ENCODE measurements at places on chromosomes 5 and 9.

GRCh38 chr9:136921307-136921706 lies 23.2 kb downstream of the FBXW5 start:
- no peak for DNase-seq

GRCh38 chr5:5103245-5103644 lies 36.9 kb upstream of the ADAMTS16 start:
- DNase-seq, result no peak

DNA sequence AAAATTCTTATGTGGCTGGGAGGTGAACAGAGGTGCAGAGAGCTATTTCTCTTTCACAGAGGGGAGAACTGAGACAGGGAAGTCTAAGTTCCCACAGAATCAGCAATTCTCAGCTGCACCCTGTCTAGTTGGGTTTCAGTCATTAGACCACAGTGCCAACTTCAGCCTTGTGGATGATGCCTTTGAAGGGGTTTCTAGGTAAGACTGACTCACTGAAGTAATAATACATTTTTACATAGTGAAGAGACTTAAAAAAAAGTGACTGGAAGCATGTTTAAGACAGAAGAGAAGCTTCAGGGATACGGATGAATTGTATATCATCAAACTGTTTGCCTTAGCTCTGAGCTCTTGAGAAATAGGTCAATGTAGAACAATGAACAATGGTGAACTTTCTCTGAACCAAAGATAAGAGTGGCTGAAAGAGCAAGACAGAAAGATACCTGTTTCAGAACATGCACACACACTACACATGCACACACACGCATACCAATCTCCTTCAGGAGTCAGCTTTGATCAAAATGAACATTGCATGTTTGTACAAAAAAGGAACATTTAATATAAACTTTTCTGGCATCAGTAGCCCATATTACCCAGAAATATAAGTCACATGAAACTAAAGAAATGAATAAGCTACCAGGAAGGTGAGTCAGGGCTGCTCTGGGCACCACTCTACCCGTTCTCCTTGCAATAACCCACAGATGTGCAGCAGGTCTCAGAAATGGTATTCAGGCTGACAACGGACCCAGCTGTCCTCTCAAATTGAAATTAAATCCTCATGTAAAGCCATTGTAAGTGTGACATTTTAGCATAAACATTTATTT lies 12.6 kb upstream of the FYB1 start:
- no peak for DNase-seq

GRCh38 chr5:163917747-163918146 lies 412.3 kb downstream of the MAT2B start:
- DNase-seq, result no peak

GRCh38 chr9:14705079-14705478 lies 11.8 kb upstream of the ZDHHC21 start:
- no peak for DNase-seq

- DNase-seq, result peak; percentile 17
Measured at GRCh38 chr9:136411378-136411777, 920 bp downstream of the PMPCA start.

DNA sequence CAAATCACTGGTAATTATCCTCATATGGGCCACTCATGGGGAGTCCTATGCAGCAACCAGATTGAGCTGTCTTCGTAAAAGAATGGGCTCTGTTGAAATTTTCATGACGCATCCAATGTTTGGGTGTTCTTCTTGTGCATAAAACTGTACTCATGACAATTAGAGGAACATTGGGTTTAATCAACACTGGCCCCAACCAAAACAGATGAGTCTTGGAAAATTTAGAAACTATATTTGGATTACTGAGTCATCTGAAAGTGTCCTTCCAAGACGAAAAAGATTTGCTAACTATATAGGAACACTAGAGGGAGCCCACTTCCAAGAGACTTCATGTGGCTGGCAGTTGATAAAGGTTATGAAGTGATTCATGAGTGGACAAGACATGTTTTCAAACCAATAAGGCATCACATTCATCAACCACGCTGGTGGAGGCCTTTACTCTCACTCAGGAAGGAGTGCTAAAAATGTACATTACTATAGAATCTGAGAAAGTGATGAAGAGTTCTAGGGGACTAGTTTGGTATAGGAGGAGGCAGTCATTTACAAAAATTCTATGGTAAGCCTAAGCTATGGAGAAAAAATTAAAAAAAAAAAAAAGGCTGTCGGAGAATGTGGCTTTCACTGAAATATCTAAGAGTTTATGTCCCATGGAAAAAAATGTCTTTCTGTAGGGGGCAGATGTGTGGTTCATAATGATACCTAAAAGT lies 313.5 kb downstream of the PRDM9 start:
- no peak for DNase-seq

GRCh38 chr5:93034621-93035590 lies 546.1 kb downstream of the NR2F1-AS1 start:
- DNase-seq, result no peak

GRCh38 chr5:143716881-143717280 lies 95.1 kb upstream of the HMHB1 start:
- no peak for DNase-seq

DNA sequence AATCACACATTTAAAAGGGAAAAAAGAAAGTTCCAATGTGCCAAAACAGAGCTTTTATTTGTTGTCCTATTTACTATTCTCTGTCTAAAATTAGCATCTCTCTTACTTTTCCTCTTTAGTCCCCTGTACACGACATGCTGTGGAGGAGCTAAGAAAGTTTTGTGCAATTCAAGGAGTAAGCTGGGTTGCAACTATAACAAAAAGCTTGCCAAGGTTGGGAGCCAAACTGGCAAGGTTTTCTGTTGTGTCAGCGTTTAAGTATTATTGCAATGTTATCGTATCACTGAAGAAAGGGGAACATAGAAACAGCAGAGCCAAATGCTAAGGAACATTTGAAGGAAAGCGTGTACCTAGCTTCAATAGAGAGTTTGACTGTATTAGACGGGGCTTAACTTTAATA lies 680.8 kb downstream of the CETN3 start:
- no peak for DNase-seq

- DNase-seq, result no peak
Measured at GRCh38 chr9:73174330-73174980, 22.8 kb downstream of the ANXA1 start.

GRCh38 chr5:7902666-7903625 lies 34.0 kb downstream of the MTRR start:
- DNase-seq, result no peak

DNA sequence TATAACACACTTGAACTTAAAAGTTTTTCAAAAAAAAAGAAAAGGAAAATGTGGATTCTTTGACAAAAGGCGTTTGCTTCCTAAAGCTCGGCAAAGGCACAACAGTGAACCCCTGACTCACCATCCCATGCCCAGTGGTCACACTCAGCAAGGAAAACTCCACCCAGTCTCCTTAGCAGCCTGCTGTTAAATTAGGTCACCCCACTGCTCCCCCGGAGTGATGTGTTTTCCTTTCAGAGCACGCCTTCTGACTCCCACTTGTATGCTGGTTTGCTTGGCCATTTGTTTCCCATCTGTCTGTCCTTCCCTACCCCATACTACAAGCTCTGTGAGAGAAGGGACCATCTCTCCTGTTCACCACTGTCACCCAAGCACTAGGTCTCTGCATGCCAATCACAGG lies 23.8 kb downstream of the RETREG1 start:
- no peak for DNase-seq

- no peak for DNase-seq
Measured at GRCh38 chr5:151461312-151461711, 13.9 kb downstream of the SLC36A1 start.

DNA sequence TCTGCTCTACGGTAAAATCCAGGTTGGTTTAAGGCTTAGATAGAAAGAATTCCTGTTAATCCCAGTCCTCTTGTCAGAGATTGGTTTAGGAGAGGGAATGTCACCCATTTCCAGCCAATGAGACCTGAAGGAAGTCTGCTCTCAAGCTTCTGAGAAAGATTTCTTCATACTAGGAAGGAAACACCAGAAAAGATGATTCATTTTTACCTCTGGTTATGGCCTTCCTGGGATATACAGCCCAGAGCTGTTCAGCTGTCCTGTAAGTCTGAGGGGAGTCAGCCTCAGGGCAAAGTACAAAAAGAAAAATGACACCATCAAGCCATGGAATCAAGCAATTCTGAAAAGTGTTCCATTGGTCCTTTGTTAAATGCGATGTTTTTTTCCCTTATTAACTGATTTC lies 18.6 kb upstream of the CFAP95 start:
- no peak for DNase-seq

DNA sequence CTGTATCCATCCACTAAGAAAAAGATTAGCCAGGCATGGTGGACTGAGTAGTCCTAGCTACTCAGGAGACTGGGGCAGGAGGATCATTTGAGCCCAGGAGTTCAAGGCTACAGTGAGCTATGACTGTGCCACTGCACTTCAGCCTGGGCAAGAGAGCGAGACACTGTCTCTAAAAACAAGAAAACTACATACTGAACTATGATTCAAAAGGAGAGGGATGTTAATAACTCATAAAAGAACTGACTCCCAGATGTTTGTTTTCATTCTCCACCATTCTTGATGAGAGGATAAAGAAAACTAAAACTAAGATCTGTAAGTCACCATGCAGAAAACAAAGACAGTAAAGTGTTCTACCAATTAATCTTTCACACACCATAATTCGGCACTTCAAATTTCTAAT lies 53.5 kb downstream of the AUH start:
- DNase-seq, result no peak

Data from hematopoietic multipotent progenitor cell treated with erythropoietin and hydrocortisone succinate and interleukin-3 and kit ligand, for 17 days (in vitro differentiated cells).